ENCODE measurements at places on chromosomes 7 and 10. TPM values are rescaled to one million over a fixed set of nuclear protein-coding genes. Genes with fewer than 3 reads are reported as not detected.

DNA sequence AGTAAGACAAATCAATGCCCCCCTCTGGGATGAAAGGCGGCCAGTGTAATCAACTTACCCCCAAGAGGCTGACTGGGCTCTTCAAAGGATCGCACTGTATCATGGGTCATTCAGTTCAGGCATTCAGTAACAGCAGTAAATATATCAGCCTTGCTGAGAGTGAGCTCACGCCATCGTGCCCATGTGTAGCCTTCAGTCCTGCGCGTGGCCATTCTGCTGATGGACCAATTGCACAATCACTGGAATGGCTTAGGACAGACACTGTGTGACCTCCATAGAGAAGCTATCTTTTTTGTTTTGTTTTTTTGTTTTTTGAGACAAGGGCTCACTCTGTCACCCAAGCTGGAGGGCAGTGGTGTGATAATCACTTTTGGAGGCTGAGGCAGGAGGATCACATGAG lies 9.1 kb upstream of the PRKRIP1 start:
- DNase-seq, result no peak

DNA sequence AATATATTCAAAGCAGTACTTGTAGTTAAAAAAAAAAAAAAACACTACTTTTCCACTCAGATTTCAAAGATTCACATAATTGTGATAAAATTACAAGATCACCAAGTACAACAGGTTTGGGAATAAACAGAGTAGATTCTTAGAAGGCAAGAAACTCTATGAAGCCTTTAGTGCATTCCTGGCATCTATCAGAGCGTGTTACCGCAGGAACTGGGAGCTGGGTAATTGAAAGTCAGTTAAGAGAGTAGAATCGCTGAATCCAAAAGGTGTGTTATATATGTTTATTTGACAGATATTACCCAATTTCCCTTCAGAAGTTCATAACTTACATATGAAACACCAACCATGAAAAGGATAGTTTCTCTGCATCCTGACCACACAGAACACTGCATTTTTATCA lies 159.2 kb upstream of the PLXNA4 start:
- DNase-seq, result no peak

DNA sequence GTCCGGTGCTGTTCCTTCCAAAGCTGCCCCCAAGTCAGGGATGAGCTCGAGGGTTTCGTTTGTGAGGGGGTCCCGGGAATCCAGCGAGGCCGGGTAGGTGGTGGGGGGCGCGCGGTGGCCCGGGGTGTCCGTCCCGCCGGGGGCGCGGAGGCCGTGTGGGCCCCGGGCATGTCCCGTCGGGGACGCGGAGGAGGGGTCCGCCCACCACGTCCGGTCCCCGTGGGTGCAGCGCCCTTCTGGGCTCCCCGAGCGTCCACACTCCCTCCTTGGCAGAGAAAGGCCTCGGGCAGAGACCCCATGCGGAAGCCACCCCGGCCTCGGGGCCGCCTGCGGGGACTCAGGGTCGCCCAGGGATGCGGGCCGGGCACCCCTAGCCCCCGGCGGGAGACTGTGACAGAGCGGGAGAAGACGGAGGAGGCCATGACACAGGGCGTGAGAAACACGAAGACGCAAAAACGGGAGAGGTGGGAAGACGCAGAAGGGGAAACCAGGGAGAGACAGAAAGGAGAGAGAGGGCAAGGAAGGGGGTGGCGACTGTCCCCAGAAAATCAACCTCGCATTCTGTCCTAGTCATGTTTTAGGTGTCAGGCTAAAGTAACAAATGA lies 640 bp upstream of the ZNF425 start:
- DNase-seq, result peak; percentile 28

C10orf143 gene
- 6.5 TPM for polyA plus RNA-seq

SEC31B gene
- 11.4 TPM for polyA plus RNA-seq

ZNF467 gene
- polyA plus RNA-seq, result 24.9 TPM

Data from left renal cortex interstitium (tissue), 4 donors.